ENCODE measurements at places on chromosomes 4 and X.

- DNase-seq, result no peak
Measured at GRCh38 chr4:8614365-8615193, 22.0 kb downstream of the CPZ start.

GRCh38 chrX:24054182-24055042 is at the start of gene EIF2S3:
Gene EIF2S3 (plus strand): TSS chrX:24054956. CDS start chrX:24054969, 13 bp downstream.
- DNase-seq, result peak; percentile 80

DNA sequence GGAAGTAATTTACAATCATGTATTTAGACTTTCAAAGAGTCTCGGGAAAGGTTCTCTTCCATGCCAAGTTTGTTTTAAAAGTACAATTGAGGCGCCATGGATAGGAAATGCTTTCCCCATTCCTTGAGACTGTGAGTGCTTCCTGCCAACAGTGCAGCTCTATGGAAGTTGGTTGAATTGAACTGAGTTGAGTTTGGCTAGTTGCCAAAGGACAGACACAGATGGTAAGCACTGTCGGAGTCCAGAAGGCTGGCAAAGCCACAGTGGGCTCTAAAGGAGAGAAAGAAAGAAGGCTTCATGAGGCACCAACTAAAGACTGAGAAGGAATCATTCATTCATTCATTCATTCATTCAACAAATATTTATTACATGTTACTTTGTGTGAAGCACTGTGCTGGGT is 4.3 kb upstream of the KCNE5 start:
- DNase-seq, result no peak

- DNase-seq, result no peak
Measured at GRCh38 chr4:140229881-140230280, 75.9 kb upstream of the MAML3 start.

DNA sequence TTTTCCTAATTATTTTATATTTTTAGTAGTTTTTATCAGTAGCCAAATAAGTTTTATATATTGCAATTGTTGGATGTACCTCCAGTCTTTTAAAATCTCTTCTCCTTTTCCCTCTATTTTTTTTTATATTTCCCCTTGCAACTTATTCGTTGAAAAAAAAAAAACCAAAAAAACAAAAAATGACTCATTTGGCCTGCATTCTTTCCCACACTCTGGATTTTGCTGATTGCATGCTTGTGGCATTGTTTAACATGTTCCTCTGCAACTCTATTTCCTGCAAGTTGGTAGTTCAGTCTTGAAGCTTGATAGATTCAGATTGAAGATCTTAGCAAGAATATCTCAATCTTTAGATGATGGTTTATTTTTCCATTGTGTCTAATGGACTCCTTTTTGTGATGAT is 260.6 kb upstream of the BOD1L1 start:
- no peak for DNase-seq

GRCh38 chr4:172950990-172951389 is 217.6 kb upstream of the GALNT7 start:
- no peak for DNase-seq

DNA sequence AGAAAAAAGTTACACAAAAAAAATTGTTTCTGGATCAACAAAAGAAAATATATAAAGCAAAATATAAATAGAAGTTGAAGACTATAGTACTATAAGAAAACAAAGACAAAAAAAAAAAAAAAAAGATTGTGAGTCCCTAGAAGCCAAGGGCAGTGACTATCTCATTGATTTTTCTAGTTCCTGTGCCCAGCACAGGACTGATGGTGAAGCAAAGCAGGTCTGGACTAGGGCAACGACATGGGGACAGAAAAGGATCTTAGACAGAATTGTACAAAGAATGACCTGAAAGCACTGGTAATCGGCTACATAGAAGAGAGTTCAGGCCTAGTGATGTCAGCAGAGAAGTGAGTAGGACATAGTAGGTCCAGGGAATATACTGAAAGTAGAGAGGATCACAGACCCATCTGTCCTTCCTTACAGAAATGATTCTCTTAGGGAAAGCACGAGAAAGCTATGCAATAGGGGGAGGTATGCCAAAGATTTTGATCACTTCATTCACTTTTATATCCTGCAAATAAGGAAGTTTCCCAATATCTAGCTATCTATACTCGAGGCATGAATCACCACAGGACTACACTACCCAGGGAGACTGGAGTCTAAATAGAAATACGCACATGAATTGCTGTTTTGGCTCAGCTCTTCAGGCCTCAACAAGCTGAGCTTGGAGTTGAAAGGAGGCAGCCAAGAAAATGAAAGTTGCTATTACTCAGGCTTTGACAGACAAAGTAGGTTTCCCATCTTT is 230.9 kb upstream of the GPC4 start:
- DNase-seq, result no peak

DNA sequence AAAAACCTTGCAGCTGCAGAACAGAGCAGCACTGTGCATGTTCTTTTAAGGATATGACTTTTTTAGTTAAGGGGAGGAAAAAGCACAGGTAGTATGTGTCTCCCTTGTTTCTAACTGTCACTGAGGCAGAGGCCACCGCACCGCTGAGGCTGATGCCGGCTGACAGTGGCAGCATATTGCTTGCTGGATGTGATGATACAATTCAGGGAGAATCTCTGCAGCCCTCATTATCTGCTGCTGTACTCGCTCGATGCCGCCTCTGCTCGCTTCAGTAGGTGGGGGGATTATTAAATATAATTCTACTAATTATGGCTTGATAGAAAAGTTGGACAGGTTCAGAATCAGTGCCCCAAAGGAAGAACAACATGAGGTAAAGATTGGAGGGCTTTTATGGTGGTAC is 378.8 kb upstream of the NOCT start:
- no peak for DNase-seq
